ENCODE measurements at places on chromosomes 16 and 17. TPM values are rescaled to one million over a fixed set of nuclear protein-coding genes. Genes with fewer than 3 reads are reported as not detected.

The TSEN54 gene
- 15.7 TPM for total RNA-seq

The MSLN gene
- 0.12 TPM for total RNA-seq

The ESRP2 gene
- total RNA-seq, result 0.12 TPM

The PLEKHH3 gene
- total RNA-seq, result 14.6 TPM

The CACNG1 gene
- not detected for total RNA-seq

The PLXDC1 gene
- total RNA-seq, result not detected

The KRTAP4-6 gene
- total RNA-seq, result not detected
